NCI-H187 treated with DMSO at 0.1 percent for 48 hours (cell line): ENCODE measurements at places on chromosomes 2 and 18.

- no peak for DNase-seq
Measured at GRCh38 chr18:52716973-52717372, 377.0 kb downstream of the DCC start.

DNA sequence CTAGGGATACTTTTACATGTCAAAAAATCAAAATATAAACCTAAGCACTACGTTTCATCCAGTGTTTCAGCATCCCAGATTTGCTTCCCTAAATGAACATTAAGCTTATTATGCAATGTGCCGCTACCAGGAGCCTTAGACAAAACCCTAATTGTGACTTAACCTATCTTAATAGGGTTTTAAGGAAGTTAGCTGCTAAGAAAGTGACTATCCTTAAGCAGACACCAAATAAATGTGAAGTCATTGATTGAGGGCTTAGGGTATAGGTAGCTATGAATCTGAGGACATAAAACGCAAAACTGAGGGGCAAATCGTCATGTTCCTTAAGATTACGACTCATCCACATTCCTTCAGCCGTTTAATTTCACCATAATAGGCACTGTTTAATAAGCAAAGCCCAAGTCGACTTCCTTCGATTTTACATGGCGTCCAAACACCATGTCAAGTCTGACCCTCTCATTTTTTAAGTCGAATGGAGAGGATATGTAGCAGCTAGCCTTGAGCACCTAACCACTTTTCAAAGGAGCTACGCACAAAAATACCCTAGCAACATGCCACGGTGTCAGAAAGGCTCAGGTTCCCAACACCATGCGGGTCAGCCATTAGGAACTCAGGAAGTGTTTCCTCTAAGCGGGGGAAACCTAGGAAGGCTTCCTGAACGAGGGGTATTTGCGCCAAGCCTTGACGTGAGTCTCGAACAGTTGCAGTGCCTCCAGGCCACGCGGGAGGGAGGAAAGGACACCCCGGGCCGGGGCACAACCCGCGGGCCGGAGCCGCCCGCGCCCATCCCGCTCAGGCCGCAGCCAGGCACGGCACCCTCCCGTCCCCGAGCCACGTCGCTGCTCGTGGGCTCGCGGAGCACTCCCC, 1.0 kb downstream of the HDLBP start:
- no peak for DNase-seq

GRCh38 chr2:181076658-181077057, 96.3 kb downstream of the UBE2E3 start:
- DNase-seq: no peak

DNA sequence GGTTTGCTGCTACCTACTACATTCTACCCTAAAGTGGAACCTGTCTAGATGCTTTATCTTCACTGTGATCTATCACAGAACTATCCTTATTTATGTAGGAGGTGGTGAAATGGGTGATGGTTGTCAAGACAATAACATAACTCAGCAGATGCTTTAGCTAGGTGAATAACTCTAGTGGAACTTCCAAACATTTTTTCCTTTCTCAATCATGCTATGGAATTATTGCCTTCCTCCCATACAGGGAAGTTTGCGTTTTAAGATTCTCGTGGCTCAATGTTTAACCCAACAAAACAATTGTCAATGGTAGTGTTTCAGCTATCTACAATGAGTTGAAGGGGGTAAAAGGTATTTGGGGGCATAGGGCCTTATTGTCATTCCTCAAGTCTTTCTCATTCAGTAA, 82.6 kb upstream of the GLI2 start:
- DNase-seq: no peak
